Retina (tissue), 1 donor: ENCODE measurements at places on chromosomes 16 and 17.

GRCh38 chr16:52389045-52389444, 157.9 kb downstream of the TOX3 start:
- DNase-seq: no peak

- DNase-seq: no peak
These were observed 20.9 kb downstream of the NACA2 start for GRCh38 chr17:61570118-61570517.

- no peak for DNase-seq
These were observed 13.3 kb downstream of the WFIKKN2 start for GRCh38 chr17:50848711-50849110.

DNA sequence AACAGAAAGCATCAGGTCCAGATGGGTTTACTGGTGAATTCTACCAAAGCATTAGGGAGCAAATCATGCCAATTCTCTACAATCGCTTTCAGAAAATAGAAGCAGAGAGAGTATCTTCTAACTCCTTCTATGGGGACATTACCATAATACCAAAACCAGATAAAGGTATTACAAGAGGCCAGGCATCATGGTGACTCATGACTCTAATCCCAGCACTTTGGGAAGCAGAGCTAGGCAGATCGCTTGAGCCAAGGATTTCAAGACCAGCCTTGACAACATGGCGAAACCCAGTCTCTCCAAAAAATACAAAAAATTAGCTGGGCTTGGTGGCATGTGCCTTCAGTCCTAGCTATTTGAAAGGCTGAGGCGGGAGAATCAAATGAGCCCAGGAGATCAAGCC, 23.0 kb downstream of the HBQ1 start:
- DNase-seq: no peak

DNA sequence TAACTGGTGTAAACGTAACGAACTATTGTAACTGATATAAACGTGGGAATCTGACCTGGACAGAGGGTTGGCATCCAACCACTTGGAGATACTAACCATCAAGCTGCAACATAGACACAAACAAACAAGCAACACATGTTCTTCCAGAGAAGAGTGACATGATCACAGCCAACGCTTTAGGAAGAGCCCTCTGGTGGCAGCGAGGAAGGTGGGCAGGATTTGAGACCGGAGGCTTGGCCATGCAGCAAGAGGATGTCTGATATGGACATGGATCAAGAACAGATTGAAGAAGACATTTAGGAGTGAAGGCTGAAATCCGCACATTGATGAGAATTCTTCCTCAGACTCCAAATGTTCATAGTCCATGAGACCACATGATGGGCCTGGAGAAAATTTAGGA, 40.3 kb upstream of the TNRC6A start:
- DNase-seq: no peak

DNA sequence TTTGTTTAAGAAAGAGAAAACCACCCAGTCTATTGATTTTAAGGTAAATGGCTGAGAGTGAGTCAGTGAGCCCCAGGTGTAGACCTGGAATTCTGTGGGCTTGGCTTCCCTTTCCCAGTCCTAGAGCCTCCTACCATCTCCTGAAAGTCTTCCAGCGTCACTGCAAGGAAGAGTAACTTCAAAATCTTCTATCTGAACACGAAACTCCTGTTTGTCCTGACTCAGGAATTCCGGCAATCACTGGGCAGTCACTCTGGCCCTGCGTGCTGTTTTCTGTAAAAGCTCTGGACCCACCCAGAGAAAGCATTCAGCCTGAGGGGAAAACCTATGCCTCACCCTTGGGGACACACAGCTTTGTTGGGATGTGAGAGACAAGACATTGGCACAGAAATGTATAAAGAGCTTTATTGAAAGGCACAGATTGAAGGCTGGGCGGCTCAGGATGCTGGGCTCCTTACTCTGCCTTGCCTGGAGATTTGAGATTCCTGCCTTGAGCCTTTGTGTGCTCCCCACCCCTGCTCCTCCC, 15.9 kb downstream of the MINK1 start:
- no peak for DNase-seq

- DNase-seq: no peak
These were observed 3.1 kb upstream of the PSMB10 start for GRCh38 chr16:67939507-67940445.

GRCh38 chr17:3961564-3962047, 2.6 kb downstream of the ATP2A3 start:
- DNase-seq: no peak

DNA sequence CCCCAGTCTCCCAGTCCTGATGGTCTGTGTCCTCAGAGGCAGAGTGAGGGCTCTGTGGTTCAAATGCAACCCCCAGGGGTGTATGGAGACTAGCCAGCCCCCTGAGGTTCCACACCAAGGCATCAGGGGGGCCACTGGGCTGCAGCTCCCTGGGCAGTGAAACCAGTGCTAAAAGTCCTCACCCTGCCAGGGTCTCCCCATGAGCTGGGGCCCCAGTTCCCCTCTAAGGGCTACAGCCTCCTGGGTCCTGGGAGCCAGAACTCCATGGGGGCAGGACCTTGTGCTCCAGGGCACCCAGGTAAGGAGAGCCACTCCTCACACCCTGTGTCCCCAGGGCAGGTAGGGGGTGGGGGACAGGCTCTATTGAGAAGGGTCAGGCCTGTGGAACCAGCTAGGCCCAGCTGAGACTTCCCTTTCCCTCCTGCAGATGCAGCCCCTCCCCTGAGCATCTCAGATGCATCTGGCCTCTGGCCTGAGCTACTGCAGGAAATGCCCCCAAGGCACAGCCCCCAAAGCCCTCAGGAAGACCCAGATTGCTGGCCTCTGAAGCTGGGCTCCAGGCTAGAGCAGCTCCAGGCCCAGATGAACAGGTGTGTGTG, 6.4 kb upstream of the DCAF7 start:
- DNase-seq: no peak

DNA sequence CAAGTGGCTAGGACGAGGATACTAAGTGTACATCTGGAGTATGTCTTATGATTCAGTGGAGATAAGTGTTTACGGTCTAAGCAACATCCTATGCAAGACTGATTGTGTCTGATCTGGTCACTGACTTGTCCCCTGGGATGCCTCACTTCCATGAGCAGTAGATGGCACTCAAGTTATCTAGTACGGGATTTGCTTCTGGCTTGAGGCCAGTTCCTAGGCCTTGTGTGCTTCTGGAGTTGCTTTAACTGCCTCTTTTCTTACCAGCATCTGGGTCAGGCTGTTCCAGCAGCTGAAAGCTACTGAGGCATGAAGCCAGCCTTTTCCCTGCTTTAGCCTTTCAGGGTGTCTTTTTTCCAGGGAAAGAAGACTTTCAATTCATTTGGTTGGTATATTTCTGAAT, 23.0 kb downstream of the SUPT6H start:
- DNase-seq: peak; percentile 17

DNA sequence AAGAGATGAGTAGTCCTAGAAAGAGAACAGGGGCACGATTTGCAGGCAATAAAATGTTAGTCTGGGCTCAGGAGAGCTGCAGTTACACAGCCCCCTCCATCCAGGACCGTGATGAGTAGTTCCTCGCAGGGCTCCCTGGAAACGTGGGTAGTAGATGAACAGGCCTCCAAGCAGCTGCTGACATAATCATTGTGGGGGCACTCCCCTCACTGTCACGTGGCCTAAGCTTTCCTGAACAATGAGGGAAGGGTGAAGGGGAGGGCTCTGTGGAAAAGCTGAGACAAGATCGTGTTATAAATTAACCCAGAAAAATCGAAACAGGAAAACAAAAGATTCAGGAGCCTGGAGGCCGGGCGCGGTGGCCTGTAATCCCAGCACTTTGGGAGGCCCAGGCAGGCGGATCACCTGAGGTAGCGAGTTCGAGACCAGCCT, 1.3 kb upstream of the PER1 start:
- DNase-seq: peak; percentile 55

- no peak for DNase-seq
These were observed 390.4 kb downstream of the UTP18 start for GRCh38 chr17:51650772-51651171.

- DNase-seq: no peak
These were observed 416.0 kb downstream of the MAF start for GRCh38 chr16:79184464-79185030.

DNA sequence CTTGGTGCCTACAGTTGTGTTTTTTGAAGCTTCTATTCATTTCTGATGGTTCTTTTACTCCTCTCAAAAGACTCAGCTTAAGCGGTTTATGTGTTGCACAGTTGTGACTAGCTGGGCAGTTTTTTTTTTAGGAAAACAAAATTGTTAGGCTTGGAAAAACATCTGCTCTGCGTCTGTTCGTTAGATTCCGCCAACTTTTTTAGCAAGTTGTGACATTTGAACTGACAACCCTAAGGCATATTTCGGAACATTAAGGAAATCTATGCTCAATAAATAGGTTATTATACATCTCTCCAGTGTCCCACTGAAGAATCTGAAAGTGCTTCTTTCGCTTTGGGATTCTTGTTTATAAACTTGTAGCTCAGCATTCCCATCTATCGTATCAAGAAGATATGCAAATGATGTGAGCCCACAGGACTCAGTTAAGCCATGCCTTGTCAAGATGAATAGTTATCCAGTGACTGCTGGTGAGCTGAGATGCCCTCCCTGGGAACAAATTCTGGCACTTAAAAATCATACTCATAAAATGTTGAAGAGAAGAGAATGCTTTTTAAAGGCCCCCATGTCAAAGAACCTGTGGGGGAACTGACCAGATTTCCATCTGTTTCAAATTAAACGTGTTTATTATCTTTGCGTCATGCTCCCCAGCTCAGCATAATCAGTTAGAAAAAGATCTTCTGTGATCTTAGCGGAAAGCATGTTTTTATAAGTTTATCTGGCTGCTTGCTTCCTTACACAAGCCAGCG, 109.0 kb upstream of the FAM20A start:
- DNase-seq: no peak

GRCh38 chr17:75889454-75889853, 7.3 kb downstream of the TRIM65 start:
- DNase-seq: no peak

- no peak for DNase-seq
These were observed 16.1 kb upstream of the C17orf78 start for GRCh38 chr17:37359682-37360188.

DNA sequence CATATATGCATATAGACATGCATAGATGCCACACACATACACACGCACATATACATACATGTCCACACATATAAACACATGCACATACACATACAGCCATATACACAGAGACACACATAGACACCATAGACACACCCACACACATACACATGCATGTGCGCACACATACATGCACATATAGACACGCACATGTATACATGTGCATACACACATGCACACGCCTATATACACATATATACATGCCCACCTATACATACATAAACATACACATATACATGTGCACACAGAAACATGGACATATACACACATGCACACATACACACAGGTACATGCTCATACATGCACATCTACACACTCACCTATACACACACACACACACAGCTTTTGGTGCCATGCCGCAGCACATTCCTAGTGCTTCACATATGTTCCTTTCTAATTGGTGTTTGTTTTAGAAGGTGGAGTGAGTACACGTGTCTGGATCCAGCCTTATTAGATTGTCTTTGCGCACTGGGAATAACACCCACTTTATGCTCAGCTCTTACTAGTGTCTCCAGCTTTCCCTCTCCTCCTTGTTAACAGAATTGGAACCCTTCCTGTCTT, 198.0 kb downstream of the RPTOR start:
- no peak for DNase-seq

- DNase-seq: no peak
These were observed 191.0 kb downstream of the SPECC1 start for GRCh38 chr17:20200016-20200795.

DNA sequence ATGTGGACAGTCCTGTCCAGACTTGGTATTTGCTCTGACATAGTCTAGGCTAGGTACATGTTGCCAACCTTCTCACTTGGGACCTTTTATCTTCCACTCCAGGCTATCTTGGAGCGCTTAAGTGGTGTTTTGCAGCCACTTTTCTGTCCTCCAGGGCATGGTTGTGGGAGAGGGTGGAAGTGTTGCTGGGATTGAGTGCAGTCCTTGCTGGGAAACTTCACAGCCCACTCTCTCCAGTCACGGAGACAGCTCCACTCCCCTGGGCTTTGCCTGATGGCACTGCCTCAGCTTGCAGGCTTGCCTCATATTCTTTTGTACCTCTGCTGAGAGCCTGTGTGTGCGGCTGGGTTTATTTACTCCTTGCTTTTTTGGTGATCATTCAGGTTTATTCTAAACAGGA, 17.4 kb downstream of the RPA1 start:
- DNase-seq: peak; percentile 44

DNA sequence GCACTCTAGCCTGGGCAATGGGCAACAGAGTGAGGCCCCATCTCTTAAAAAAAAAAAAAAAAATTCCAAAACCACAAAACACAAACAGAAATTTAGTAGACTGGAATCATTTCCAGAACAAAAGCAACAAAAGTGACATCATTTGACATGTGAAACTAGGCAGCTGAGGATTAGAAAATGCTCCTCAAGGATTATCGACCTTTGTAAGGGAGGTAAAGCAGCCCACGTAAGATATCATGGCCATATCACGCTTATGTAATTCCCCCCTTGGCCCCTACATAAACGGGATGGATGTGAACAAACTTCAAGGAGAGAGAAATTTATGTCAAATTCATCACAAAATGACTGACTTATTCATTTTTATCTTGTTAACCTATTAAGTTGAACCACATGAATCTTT, 83.3 kb downstream of the WDR59 start:
- no peak for DNase-seq

DNA sequence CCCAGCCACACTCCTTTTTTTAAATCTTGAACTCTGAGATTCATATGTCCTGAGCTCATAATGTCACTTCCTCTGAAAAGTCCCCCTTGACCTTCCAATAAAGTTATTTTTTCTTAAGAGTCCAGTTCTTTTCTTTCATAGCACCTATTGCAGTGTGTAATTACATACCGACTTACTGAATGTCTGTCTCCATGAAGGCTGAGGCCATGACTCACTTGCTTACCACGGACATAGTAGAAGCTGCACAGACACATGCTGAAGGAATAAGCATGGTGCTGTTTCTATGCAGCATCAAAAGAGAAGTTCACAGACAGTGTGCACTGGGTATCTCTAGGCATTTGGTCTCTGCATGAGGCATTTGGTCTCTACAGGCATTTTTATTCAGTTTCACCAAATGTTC, 77.2 kb downstream of the C17orf67 start:
- no peak for DNase-seq

GRCh38 chr16:11047057-11047456, 102.7 kb downstream of the CLEC16A start:
- no peak for DNase-seq

GRCh38 chr16:29686740-29687332, 7.9 kb downstream of the QPRT start:
- DNase-seq: no peak

GRCh38 chr16:67372664-67373063, 20.6 kb downstream of the TPPP3 start:
- DNase-seq: peak; percentile 40

- peak; percentile 83 for DNase-seq
These were observed at the start of gene ARHGAP44 for GRCh38 chr17:12789481-12790248. Gene ARHGAP44 (plus strand): TSS chr17:12789498. CDS start chr17:12789839, 341 bp downstream.
